ENCODE measurements at places on chromosomes 11 and 22.

DNA sequence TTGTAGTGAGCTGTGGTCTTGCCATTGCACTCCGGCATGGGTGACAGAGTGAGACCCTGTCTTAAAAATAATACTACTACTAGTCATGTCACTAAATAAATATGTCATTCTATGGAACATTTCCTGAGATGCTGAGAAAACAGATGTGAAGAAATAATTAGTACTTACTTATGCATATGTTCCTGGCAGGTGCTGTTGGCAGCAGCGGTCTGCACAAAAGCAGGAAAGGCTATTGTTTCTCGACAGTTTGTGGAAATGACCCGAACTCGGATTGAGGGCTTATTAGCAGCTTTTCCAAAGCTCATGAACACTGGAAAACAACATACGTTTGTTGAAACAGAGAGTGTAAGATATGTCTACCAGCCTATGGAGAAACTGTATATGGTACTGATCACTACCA, 8.8 kb downstream of the ARCN1 start:
- no peak for DNase-seq

DNA sequence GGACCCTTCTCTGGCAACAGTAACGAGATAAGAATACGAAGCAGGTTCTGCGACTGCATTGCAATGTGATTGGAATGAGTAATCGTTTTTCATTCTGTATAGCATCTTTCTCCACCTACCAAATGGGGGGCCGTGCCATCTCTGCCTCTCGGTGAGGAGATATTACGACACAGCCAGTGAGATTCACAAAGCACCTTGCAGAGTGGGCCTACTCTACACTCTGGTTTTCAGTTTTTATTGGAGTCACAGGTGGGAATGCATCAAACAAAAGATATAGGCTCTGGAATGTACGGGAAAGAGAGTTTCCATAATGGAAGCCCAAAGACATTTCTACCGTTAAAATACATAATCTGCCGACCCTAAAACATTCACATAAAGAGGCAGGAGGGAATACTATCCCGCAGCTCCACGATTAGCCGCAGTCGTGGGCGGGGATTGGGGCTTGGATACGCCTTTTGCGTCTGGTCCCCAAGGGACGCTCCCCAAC, 423 bp upstream of the RTN3 start:
- DNase-seq, result no peak

DNA sequence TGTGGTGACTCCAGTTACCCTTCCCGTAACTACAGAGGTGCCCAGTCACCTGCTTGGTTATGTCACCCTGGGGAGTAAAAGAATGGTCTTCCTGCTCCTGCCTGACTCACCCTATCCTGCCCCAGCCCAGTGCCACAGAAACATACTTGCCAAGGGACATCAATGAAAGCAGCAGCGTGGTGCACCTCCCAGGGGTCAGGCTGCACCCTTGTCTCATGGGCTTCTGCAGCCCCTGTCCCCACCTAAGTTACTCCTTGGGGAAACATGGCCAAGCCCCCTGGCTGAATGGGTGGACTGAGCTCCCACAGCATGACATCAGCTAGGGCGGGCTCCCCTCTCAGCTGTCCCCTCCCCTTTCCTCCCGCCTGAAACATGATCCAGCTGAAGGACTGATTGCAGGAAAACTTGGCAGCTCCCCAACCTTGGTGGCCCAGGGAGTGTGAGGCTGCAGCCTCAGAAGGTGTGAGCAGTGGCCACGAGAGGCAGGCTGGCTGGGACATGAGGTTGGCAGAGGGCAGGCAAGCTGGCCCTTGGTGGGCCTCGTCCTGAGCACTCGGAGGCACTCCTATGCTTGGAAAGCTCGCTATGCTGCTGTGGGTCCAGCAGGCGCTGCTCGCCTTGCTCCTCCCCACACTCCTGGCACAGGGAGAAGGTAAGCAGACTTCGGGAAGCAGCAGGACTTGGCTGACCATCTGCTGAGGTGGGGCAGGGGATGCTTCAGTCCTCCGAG, at the start of gene HTR3A:
TSS of gene HTR3A (plus strand) at position 368 of the 730 bp plus-strand sequence. CDS start at position 586, 218 bp downstream.
- DNase-seq, result no peak

DNA sequence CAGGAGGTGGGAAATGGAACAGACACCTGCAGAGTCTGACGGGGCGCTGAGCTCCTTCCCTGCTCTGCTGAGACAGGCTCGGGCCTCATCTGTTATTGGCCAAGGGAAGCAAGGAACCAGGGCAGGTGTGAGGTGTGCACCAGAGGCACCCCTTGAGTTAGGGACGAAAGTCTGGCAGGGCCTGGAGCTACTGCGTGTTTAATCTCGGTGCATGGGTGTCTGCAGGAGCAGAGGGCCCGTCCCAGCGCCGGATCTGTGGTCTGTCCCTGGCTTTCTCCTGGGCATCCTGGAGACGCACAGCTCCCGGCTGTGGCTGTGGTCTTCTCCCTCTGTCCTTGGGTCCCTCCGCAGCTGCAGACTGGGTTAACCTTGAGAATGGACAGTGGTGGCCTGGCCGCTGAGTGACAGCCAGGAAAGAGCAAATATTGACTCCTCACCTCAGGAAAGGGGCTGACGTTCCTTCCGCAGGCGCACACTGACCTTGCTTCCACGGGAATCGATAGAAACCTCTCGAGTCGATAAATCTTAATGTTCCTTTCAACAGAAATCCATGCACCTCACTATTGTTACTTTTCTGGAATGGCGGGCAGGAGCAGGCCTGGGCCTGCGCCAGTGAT, 975.6 kb downstream of the BRD1 start:
- no peak for DNase-seq

- no peak for DNase-seq
Observed at GRCh38 chr11:2311353-2312133, 9.7 kb downstream of the TSPAN32 start.

GRCh38 chr11:1221848-1222311, 986 bp upstream of the MUC5B start:
- DNase-seq, result no peak

- DNase-seq, result no peak
Observed at GRCh38 chr11:71994786-71995185, 3.9 kb upstream of the IL18BP start.

Data from HFFc6 (cell line).